Fibroblast of skin of right biceps (primary cell): ENCODE measurements at places on chromosomes 7 and 10.

DNA sequence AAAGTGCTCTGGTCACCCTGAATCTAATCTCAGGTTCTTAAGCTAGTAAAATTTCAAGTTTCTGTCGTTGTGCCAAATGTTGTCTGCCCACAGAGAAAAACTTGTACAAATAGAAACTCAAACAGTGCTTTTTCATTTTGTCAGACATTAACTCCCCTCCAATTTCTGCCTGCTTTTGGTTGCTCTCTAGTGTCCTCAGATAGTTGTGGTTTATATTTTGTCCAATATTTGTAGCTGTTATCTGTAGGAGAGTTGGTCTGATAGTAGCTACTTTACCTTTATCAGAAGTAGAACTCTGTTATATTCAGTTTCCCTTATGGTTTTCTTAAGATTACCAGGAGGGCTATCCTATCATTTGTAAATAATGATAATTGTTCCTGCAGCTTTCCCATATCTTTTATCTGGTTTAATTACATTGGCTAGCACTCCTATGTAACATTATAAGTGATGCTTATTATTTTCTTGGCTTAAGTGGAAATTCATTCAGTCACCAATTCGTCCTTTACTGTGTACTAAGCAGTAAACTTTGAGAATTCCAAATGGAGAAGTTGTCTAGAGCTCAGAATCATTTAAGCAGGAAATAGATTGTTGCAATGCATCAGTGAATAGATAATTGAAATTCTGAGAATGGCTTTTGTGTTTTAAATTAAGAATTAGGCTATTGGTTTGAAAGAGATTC lies 91.0 kb downstream of the ANKIB1 start:
- no peak for DNase-seq

DNA sequence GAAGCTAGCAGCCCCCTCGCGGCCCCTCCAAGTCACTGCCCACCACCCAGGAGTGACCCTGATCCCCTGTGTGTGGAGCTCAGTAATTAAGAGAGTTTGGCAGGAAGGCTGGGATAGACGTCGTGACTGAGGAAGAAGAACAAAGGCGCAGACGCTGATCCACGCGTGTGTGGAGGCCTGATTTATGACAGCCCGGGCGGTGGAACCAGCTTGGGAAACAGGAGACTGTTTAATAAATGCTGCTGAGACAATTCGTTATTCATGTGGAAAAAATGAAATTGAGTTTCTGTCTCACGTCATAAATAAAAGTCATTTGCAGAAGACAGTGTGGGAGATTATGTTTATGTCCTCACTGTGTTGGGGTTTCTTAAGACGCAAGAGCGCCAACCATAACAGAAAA lies 130.8 kb downstream of the ELFN1 start:
- DNase-seq = no peak

DNA sequence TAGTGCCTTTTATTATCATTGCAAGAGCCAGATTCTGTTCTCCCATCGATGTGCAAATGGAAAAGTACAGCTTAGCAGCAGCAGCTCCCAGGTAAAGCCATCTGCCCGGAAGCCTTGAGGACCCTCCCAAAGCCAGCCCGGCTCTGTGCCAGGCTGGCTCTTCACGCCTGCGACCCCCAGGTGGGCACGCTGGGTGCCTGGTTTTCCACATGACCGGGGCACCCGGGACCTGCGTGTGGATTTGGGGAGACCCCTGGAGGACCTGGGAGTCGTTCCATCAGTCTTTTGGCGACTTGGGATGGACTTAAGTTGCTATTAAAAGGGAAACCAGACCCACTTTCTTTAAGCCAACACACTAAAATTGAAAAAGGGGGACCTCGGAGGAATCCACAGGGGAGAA lies 196.5 kb downstream of the ZNF438 start:
- no peak for DNase-seq

- peak; percentile 75 for DNase-seq
Measured at GRCh38 chr10:87761892-87762291, 56.1 kb downstream of the ATAD1 start.

- peak; percentile 25 for DNase-seq
Measured at GRCh38 chr7:86904949-86905834, 154.3 kb downstream of the ELAPOR2 start.

- DNase-seq = peak; percentile 55
Measured at GRCh38 chr10:61990761-61991135, 89.2 kb downstream of the ARID5B start.

GRCh38 chr7:43648473-43649406 lies 65.8 kb downstream of the STK17A start:
- DNase-seq = peak; percentile 69

- no peak for DNase-seq
Measured at GRCh38 chr7:44269417-44269816, 56.0 kb downstream of the CAMK2B start.

- DNase-seq = no peak
Measured at GRCh38 chr7:69311489-69311888, 286.8 kb upstream of the AUTS2 start.

- peak; percentile 69 for DNase-seq
Measured at GRCh38 chr7:132430041-132430855, 146.0 kb downstream of the PLXNA4 start.

DNA sequence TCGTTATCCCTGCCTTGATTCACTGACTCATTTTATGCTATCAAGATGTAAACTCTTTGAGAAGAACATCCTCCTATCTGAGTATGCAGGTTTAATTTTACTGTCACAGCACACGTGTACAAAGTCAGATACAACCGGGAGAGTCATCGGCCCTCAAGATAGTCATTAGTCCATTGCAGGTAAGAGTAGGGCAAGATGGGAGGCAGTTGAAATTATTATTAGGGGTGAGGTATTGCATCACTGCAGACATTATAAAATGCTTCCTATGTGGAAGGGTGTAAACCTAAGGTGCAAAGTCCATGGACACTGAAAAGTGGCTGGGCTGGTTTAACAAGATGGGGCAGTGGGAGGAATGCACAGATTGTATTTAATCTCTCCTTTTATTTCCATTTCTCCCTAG lies 113.7 kb downstream of the ARL4A start:
- no peak for DNase-seq

- no peak for DNase-seq
Measured at GRCh38 chr7:26399736-26400135, 108.1 kb downstream of the SNX10 start.

DNA sequence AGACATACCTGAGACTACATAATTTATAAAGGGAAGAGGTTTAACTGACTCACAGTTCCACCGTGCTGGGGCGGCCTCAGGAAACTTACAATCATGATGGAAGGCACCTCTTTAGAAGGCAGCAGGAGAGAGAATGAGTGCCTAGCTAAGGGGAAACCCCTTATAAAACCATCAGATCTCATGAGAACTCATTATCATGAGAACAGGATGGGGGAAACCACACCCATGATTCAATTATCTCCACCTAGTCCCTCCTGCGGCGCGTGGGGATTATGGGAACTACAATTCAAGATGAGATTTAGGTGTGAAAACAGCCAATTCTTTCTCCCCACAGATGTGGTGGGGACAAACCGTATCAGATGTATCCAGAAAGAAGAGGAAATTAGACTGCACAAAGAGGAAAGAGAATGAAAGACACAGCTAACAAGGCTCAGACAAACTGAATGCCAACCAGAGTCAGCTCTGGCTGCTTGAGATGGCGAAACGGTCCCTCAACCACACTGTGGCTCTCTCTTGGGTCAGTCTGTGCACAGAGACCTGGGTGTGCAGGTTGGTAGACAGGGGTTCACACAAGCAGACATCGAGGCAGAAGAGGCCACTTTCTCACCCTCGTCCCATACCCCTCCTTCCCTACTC lies 375.6 kb downstream of the SFMBT2 start:
- DNase-seq = no peak

DNA sequence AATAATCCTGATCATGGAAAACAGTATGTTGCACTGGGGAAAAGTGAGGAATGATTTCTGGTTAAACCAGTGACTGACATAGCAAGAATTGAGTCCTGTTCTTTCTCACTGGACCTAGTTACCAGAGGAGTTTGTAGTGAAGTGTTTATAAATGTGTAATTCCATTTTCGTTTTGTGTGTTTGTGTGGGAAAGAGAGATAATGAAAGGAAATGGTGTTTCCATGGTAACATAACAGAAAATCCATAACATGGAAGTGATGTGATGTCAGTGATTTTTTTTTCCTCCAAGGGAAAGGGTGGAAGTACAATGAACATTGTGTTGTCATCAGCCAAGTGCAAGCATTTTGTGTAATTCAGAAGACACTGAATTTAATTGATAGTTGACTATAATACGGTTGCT lies 283.9 kb downstream of the PLXDC2 start:
- peak; percentile 38 for DNase-seq

DNA sequence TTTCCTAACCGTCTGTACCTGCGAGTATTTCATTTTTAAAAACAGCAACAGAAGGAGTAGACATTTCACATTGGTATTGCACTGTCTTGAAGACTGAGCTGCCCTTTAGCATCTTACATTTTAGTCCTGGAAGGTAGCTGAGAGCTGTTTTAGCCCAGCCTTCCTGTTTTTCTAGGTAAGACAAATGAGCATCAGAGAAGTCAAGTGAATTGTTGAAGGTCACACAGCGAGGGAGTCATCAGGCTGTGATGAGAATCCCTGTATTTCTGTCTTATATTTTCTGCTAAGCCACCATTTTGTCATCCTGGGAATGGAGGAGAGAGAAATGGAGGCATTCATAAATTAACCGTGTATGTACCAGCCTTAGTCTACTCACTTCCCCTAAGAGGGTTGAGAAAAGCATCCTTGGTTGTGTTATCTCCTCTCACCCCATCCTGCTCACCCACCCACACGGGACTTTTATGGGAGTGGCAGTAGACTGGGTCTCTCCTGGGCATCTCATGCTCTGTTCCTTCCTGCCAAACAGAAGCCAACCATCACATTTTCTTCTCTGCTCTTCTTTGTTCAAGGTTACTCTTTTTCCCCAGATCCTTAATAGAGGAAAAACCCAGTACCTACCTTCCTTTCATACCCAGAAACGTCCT lies 8.5 kb downstream of the RBM20 start:
- no peak for DNase-seq

DNA sequence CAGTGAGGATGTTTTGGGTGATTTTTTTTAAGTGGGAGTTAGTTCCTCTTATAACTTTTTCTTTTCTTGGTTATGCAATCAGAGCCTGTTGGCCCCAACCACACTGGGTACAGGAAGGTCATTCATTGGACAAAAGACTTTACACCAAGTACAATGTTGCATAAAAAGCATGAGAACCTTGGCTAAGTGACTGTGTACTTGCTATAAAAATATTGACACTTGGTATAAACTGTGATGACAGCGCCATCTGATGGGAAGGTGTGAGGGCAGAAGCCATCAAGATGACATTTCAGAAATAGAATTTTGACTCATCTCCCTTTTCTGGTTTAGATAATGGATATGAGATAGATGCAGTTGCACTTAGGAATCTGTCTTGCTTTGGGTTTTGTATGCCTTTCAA lies 126.4 kb upstream of the CCDC6 start:
- peak; percentile 63 for DNase-seq

GRCh38 chr10:114995468-114996247 lies 57.7 kb downstream of the TRUB1 start:
- DNase-seq = peak; percentile 73

DNA sequence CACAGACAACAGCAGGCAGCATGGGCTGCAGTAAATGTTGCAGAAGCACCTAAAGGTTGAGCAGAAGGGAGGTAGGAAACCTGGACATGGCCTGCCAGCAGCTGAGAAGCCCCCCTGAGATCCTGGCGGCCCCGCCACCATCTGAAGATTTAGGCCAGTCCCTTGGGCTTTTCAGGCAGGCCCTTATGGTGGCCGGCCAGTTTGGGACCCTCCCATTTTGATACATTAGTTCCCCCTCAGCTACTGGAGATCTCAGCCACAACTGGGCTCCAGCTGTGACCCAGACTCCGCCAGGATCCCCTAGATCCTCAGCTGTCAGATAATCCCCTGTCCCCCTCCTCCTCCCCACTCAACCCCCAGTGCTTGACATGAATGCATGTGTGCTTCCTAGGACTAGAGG lies 34.4 kb downstream of the ZNF783 start:
- no peak for DNase-seq

- DNase-seq = peak; percentile 91
Measured at GRCh38 chr10:13924040-13924725, 337.4 kb downstream of the PRPF18 start.

- no peak for DNase-seq
Measured at GRCh38 chr10:97042716-97043562, 142.8 kb downstream of the SLIT1 start.

- DNase-seq = no peak
Measured at GRCh38 chr7:101234636-101235035, 3.0 kb downstream of the CLDN15 start.

GRCh38 chr10:124059551-124059950 lies 33.8 kb downstream of the CHST15 start:
- no peak for DNase-seq

DNA sequence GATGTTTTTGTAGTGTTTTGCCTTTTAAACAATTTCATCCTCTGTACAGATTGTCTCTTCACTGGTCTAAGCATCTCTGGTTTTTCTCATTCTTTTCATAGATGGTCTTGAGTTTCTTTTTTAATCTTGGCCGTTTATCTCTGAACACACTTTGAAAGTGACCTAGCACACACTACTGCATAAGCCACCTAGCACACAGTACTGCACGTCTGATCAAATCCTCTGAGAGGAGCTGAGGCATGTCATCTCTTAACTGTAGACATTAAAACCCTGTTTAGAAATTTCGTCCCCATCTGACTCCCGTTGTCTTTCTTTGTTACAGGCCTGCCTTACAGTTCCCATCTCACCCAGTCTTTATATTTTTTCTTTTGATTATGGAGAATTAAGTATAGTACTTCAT lies 100.2 kb downstream of the MAPK8 start:
- DNase-seq = no peak

DNA sequence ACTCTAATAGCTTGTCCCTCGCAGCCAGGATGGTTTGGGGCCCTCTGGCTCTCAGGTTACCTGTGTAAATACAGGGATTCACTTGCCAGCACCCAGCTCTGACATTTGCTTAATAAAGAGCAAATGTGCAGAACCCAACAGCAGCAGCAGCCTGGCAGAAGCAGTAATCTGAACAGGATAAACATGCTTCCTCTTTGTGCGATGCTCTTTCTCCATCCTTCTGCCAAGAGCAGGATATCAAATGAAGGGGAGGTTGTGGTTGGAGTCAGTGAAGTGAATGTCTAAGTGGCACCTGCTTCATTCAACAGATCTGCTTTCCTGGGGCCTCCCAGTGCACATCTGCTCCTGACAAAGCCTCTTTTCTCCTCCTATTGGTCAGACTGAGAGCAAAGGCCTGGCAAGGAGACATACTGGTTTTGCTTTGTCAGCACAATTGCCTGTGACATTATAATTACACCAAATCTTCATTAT lies 130.3 kb downstream of the NRF1 start:
- DNase-seq = no peak

- DNase-seq = peak; percentile 72
Measured at GRCh38 chr10:33661580-33662336, 327.3 kb upstream of the NRP1 start.

DNA sequence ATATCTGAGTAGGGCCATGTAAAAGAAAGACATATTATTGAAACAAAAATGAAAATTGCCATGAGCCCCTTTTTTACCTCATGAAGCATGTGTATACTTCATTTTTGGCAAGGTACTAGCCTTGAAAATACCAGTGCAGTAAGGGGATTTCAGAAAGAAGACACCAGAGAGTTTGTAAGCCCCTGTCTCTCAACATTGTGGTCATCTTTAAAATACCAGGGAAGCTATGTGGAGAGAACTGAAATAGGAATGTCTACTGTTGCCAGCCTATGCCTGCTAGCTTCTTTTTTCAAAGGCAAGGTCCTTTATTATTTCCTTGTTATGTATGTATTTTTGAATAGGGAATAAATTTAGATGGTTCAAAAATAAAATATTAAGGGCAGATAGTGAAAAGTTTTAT lies 57.8 kb downstream of the CASD1 start:
- no peak for DNase-seq

GRCh38 chr10:8338177-8338766 lies 283.8 kb downstream of the GATA3 start:
- DNase-seq = no peak

GRCh38 chr10:97648562-97649404 lies 8.3 kb downstream of the PI4K2A start:
- DNase-seq = peak; percentile 97
